Pancreas (tissue), 10 donors: ENCODE measurements at places on chromosomes 12 and 14.
A peak's percentile ranks its signal among the peaks of the same experiment; 100 is the strongest.

GRCh38 chr12:53478865-53479264 lies 20.4 kb downstream of the MAP3K12 start:
- DNase-seq, result no peak

DNA sequence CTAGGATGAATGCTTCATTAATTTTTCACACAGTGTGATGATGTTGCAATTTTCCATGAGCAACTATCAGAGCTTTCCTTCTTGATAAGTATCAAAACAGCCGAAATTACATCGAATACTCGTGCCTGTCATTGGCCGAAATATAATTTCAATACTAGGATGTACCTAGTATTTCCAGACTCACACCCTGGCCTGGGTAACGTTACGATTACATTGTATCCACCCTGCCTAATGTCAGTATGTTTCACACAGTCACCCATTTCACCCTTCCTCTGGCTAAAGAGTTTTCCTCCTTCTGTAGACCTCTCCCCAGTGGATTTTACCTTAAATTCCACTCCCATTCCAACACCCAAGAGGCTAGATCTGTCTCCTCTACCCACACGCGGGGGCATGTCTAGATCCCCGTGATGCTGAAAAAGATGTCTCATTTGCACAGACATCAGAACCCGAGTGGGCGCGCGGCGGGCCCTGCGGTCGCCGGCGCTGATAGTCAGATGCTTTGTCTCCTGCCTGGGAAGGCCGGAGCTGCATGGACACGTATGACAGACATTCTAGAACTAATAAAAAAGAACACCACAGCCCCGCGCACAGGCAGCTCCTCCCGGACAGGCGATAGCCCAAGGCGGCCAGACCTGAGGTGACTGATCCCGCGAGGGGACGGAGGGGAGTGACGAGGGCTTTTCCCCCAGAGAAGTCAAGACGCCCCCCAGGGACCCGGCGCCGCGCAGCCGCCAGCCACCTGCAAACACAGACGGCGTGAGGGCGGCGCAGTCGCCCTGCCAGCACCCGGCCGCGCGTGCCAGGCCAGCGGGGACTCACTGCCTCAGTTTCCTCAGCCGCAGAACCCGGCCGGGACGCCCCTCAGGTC lies 723 bp downstream of the KIF21A start:
- peak; percentile 81 for DNase-seq

GRCh38 chr12:2567711-2568110 lies 227.1 kb upstream of the FKBP4 start:
- DNase-seq, result no peak

DNA sequence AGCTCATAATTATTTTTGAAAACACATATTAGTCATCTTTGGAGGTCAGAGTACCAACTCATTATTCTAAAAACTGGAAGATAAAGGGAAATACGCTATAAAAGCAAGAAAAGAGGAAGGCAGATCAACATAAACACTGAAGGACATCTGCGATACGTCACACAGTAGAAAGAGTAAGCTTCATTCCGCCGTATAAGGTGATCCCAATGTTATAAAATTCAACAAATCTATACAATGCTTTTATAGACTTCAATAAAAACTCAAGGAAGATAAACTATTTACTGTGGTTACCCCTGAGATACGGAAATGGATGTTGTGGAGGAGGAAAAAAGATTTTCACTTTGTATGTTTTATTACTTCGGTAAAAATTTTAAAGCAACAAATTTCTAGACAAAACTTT lies 92.6 kb downstream of the ITPR2 start:
- no peak for DNase-seq

DNA sequence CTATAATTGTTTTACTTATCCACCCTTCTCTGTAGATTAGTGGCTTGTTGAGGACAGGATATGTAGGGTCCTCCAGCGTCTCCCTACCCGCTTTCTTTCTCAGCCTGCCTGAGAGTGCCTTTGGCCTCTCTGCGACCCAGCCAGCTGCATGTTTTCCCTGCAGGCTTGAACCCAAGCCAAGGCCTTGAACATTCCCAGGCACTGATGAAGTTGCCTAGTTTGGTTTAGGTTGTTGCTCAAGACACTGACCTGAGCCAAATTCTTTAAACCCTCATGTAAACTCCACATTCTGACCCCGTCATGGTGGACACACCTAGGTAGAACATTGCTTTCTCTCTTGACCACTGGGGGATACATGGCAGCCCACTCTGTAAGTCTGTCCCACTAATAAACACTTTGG lies 33.4 kb upstream of the TXNRD1 start:
- peak; percentile 85 for DNase-seq

- DNase-seq, result no peak
These were observed 56.6 kb downstream of the ZFYVE21 start for GRCh38 chr14:103772078-103772712.

- no peak for DNase-seq
These were observed 615 bp upstream of the ASB8 start for GRCh38 chr12:48157889-48158370.

- no peak for DNase-seq
These were observed 37.8 kb downstream of the PRPF40B start for GRCh38 chr12:49661191-49661590.

DNA sequence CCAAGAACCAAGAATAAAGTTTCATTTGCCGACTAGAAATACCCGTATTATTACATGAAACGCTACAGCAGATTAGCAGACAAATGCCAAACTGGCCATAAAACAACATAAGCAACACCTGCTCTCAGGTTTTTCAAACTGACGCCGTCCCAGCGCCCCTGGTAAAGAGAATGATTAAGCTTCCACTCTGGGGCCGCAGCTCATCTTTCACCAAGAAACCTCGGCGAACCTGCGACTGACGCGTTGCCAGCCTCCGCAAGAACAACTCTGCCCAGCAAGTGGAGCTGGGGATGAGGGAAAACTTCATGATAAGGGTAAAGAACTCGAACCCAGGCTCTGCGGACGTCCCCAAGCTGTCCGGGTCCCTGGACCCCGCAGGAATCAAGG lies 530 bp downstream of the ARL1 start:
- DNase-seq, result no peak

DNA sequence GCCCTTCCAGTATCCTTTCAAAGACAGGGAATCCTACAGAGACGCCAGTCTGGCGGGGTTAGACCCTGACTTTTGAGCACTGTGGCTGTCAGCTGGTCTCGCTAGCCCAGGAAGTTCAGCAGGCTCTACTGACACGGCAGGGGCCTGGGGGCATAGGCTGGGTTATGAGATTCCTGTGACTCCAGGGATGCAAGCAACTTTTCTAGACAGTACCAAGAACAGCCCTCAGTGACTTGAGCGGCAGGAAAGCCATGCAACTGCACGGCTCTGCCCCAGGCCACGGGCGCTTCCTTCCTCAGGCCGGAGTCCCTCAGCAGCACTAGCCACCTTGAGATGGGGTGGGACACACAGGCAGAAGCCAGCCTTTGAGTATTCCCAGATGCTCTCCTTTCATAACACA lies 5.1 kb upstream of the SIVA1 start:
- peak; percentile 14 for DNase-seq

DNA sequence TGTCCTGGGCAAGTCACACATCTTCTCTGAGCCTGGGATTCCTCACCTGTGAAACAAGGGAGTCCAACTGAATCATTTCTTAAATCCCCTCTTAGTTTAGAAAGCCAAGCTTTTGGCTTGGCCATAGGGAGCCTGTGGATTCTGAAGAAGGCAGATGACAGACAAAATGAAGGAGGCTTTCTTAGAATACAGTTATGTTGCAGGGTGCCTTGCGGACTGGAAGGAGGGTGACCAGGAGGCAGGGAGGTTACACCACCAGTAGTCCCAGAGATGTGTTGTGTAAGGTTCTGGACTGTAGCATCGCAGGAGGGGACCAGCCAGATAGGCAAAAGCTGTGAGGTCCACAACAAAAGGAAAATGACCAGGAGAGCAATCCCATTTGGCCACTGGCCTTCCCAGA lies 8.2 kb upstream of the ACVR1B start:
- DNase-seq, result no peak

DNA sequence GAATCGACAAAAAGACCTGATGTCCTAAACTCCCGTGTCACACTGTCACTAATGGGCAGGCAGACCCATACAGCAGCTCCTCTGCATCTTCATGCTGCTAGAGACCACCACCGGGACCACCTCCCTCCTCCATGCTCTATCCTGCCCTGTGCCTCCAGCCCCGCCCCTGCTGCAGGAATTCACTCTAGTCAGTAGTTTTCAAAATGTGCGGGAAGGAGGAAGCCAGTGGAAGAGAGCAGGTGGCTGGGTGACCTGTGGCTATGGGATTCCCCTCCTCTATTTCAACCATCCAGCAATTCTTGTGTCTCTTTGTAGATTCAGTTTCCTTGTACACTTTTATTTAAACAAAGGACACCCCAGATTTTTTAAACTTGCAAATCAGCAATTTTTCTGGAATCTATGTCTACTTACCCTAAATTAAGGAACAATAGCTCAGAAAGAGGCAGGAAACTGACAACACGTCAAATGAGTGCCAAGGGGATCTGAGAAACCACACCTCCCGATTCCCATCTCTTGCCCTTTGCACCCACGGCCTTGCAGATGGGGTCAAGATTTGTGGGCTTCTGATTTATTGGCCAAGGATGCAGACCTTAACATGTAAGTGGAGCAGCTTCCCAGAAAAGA lies 20.4 kb upstream of the MAP1LC3B2 start:
- no peak for DNase-seq

DNA sequence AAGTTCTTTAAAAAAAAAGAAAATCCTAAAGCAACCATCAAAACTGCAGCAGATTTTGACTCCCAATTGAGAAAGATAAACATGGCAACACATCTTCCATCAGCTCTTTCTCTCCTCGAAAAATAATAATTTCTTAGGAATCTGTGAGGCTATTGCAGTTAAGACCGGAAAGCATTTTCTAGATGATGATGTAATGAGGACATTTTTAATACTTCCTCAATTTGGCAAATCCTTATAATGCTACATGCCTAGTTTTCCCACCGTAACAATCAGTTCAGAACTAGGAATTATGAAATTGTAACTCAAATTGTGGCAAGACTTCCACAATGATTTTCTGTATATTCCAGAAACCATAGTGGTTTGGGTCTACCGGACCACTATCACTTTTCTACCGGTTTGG lies 180.9 kb upstream of the PDE3A start:
- DNase-seq, result no peak

- no peak for DNase-seq
These were observed 128.9 kb downstream of the NCOR2 start for GRCh38 chr12:124438437-124439056.

- no peak for DNase-seq
These were observed 728.9 kb downstream of the SLC16A7 start for GRCh38 chr12:60324746-60325145.

GRCh38 chr12:49342914-49343731 lies 3.6 kb upstream of the DNAJC22 start:
- DNase-seq, result peak; percentile 64

GRCh38 chr12:70317781-70318180 lies 48.3 kb upstream of the KCNMB4 start:
- no peak for DNase-seq

GRCh38 chr14:92135269-92135668 lies 13.5 kb downstream of the CPSF2 start:
- no peak for DNase-seq

DNA sequence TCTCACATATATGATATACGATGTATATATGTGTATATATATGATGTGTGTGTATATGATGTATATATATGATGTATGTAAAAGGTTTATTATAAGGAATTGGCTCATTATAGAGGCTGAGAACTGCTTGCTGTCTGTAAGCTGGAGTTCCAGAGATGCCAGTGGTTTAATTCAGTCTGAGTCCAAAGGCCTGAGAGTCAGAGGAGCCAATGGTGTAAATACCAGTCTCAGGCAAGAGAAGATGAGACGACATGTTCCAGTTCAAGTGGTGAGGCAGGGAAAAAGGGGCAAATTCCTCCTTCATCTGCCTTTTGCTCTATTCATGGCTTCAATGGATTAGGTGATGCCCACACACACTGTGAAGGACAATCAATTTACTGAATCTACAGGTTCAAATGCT lies 17.1 kb upstream of the STYK1 start:
- no peak for DNase-seq

GRCh38 chr14:101503431-101504095 lies 57.7 kb upstream of the DIO3 start:
- no peak for DNase-seq

DNA sequence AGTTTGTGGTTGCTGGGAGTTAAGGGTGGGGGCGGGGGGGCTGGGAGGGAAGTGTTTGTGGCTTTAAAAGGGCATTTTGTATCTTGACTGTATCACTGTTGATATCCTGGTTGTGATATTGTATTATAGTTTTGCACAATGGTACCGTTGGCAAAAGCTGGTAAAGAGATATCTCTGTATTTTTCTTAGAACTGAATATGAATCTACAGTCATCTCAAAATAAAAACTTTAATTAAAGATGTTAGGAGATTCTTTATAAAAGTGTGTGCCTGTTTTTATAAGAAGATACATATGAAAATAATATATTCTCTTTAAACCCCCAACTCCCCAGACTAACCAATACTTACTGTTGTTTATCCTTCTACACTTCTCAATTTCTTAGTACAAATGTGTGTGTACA lies 43.2 kb downstream of the TTC6 start:
- DNase-seq, result no peak

- no peak for DNase-seq
These were observed 216.2 kb downstream of the DUSP6 start for GRCh38 chr12:89135976-89136634.

DNA sequence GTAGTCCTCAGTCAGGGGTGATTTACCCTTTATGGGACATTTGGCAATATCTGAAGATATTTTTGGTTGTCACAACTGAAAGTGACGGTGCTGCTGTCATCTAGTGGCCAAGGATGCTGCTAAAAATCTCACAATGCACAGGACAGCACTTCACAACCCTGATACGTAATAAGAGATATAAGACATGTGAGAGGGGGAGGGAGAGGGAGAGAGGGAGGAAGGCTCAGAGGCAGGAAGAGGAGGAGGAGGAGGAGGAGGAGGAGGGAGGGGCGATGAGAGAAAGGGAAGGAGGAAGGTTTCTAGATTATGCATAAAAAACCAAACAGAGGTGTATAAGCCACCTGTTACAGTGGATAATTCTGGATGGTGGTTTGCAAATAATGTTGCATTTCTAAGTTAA lies 14.3 kb downstream of the MYL2 start:
- DNase-seq, result no peak

DNA sequence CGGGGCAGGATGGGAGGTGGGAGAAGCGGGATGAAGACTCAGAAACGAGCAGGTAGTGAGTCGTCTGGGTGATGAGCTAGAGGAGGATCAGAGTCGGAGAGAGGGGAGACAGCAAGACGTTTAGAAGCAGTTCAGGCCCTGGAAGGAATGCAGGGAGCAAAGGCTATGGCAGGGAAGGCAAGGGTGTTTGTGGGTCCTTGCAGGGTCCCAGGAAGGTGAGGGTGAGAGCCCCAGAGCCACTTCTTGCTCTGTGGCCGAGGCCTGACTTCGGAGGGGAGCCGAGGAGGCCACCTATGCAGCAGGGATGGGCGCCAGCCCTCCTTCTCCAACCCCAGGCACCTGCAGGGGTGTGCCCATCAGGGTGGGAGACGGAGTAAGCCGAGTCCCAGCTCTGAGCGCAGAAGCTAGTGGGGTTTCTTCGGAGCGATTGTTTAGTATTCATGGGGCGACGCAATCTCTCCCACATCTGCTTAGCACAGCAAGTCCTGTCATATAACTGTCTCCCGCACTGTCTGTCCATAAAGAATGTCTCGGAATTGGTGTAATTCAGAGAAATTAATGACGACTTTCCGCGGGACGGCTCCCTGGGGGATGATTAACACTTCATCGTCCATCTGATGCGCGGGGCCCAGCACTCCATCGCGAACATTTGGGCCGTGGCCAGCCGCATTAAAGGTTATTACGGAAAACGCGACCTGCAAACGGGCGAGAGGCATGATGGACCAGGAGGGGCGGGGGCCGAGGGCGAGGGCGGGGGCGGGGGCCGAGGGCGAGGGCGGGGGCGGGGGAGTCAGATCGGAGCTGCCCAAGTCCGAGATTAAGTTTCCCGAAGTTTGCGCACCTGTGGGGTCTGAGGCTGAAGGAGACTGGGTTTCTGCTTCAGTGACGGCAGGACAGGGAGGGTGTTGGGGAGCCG lies 12.2 kb upstream of the CALCOCO1 start:
- no peak for DNase-seq
